ENCODE measurements at places on chromosomes 3 and 15.

DNA sequence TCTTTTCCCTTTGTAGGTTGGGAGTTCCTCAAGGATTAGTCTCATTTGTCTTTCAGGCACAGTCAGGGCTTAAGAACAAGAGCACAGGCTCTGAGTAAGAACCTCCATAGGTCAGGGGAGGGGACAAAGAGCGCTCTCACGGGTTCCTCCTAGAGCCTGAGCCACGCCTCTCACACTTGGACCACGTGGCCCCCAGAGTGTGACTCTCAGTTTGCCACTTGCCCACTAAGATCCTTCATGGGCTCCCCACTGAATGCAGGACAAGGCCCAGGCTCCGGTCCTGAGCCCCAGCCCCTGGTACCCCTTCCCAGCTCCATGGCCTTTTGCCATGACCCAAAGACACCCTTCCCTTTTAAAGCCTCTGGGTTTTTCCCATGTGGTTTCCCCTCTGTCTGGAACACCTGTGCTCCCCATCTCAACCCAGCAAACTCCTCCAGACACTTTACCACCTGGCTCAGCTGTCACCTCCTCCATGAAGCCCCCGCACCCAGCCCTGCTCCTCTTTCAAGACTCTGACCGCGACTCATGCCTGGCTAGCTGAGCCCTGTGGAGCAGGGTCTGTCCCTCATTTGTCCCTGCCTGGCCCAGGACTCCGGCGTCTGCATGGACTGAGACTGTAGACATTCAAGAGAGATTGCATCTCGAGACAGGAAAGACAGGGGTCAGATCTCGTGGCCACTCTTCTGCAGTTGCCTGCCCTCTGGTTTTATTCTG is 32.7 kb downstream of the IQSEC1 start:
- DNase-seq, result no peak

DNA sequence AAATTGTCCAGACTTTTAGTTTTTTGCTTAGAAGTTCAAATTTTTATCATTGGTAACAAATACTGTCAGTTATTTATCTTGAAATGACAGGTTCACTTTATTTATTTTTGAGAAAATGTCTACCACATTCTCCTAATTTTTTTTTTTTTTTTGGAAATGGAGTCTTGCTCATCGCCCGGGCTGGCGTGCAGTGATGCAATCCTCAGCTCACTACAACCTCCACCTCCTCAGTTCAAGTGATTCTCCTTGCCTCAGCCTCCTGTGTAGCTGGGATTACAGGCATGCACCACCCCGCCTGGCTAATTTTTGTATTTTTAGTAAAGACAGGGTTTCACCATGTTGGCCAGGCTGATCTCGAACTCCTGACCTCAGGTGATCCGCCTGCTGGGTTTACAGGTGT is 16.1 kb upstream of the EBLN2 start:
- DNase-seq, result no peak

GRCh38 chr15:78046796-78047341 is 30.6 kb downstream of the TBC1D2B start:
- peak; percentile 74 for DNase-seq

- DNase-seq, result no peak
Observed at GRCh38 chr3:45181496-45181895, 35.3 kb upstream of the CDCP1 start.

GRCh38 chr3:109685084-109686079 is 348.0 kb upstream of the DPPA4 start:
- no peak for DNase-seq

DNA sequence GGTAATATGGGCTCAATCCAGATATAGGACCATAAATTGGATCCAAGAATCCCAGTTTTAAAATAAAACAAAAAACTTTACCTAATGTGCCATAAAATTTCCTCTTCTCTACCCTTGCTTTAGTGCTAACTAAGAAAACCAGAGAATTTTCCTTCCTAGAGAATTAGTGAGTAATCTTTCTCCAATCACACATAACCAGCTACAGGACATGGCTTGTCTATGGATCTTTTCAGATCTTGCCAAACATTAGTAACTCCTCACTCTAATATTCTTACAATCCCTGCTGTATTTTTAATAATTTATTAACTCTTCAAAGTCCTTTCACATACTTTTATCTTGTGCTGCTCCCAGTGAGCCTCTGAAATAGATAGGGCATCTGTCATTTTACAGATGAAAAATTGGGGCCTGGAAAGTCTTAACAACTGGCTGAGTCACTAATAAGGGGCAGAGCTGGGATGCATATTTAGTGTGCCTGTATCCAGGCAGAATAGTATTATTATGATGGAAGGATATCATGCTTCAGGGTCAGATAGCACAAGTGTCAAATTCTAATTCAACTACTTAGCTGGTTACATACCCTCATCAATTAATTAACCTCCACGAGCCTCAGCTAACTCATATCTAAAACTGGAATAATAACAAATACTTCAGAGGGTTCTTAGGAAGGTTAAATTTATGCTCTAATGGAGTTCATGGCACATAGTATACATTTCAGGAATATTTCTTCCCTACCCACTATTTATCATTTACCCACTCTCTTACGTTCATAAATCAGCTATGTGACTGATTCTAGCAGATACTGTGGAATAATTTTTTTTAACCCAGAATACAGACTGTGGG is 5.6 kb downstream of the ZBED2 start:
- no peak for DNase-seq

- no peak for DNase-seq
Observed at GRCh38 chr3:129622226-129622874, 15.9 kb upstream of the PLXND1 start.

DNA sequence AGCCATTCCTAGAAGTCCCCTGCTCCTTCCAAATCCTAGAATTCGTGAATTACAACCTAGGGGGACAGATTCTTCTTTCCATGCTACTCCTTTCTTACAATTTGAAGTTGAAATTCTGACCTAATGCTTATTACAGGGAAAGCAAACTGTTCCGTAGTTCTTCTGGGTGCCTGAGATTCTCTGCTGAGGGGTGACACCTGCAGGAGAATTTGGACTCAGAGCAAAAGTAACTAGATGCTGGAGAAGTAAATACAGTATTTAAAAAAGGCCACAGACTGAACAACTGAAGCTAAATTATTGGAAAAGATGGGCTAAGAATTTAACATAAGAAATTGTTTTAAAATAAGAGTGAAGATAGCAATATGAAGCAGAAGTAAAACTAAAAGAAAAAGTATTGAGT is 37.9 kb downstream of the ACAD9 start:
- peak; percentile 8 for DNase-seq

- no peak for DNase-seq
Observed at GRCh38 chr3:127775398-127776109, 46.8 kb downstream of the MGLL start.

DNA sequence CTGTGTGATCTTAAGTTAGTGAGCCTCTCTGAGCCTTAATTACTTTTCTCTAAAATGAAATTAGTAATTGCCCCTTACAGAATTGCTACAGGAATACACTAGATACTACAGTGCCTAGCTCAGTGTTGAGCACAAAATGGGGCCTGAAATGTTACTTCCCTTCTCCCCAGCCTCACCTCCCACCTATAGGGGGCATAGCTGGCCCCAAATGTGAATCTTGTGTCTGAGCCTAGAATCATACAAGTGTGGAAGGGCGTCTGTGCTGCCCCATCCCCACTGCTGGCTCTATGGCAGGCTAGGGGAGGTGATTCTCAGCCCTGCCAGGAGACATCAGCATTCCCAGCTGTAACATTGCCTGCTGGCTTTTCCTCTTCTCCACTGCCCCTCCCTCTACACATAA is 42.7 kb downstream of the IFT122 start:
- DNase-seq, result peak; percentile 22

DNA sequence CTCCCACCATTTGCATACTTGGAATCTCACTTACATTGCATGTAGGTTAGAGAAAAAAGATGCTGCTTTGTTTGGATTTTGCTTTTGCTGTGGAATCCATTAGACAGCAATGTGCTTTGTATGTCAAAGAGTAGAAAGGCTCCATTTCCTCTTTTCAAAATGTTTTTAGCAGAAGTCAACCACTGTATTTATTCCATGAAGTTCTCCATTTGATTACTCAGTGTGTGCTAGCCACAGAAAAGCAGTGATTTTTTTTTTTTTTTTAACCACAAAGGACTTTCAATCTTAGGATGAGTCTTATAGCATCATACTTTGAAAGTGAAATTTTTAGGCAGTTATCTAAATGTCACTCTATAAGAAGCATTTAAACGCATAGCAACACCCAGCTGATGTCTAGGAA is 285.0 kb upstream of the ADAMTS9 start:
- DNase-seq, result no peak

DNA sequence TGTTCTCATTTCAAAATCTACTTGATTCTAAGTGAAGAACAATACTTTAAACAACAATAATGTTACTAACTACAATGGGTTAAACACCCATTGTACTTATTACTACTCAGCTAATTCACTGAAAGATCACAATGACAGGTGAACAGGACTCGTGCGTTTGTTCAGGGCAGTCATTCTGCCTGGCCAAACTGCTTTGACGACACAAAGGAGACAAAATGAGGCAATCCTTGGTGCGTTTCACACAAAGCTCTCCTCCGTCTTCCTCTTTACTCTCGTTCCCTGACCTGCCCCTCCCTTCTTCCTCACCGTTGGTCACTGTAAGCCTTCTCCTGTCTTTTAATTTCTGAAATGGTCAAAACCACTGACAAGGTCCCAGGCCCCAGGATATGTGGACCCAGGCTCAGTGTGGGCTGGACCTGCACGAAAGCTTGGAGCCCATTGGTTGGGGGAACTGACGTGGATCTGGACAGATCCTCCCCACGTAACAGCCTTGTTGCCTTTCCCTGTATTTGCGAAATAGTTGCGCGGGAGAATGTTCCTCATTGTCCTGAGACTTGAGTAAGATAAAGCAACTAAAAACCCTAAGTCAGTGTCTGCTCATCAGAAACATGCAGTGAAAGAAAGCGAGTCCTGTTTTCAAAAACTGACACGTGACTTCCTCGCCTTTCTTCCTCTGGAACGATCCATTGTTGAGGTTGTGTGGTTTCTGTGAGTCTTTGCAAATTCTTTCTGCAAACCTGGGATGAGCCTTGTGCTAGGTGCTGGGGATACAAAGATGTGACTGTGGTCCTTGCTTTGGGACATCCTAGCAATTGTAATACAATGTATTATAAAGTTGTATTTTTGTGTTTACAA is 147.1 kb upstream of the RGMA start:
- no peak for DNase-seq

- no peak for DNase-seq
Observed at GRCh38 chr3:197438906-197439305, 116.9 kb downstream of the BDH1 start.

- no peak for DNase-seq
Observed at GRCh38 chr3:122602011-122602710, 24.7 kb downstream of the PARP15 start.

- no peak for DNase-seq
Observed at GRCh38 chr3:20288050-20288449, 102.0 kb upstream of the SGO1 start.

DNA sequence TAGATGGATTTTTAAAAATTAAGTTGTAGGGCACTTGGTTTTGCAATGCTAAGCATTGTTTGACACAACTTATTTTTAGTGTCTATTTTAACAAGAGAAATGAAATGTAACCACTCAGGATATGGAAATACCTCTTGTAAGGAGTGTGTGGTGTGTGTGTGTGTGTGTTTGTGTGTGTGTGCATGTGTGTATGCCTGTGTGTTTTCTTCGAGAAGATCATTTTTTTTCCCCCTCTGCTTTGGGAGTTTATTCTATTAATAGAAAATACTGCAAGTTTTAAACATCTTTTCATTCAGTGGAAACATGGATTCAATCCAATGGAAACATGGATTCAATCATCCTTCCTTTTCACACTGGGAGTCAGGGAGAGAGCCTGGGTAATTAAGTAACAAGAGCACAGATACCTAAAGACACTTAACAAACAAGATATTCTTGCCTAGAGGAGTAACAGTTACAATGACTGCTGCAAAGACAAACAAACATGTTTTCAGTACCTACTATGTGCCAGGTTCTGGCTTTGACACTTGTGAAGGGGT is 567.2 kb upstream of the TBL1XR1 start:
- DNase-seq, result no peak

DNA sequence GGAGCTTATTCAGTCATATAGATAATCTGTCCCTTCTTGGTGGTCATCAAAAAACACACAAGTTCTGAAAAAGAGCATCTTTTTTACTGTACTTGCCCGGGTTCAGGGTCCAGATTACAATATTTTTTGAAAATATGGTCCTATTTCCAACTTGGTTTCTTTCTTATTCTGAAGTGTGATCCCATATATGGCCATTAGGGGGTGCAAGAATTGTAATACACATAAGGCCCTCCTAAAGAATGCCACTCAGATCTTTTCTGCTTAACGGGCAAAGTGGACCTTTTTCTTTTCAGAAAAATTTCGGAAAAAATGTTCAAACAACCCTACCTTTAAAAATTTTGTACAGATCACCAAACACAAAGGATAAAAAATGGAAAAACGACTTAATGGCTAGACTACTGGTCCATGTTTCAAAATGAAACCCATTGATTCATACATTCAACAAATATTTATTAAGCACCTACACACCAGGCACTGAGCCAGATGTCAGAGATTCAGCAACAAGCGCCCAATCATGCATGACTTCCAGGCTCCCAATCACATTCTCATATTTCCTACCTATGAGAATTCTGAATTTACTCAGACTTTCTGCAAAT is 102.0 kb upstream of the MYRIP start:
- DNase-seq, result no peak

DNA sequence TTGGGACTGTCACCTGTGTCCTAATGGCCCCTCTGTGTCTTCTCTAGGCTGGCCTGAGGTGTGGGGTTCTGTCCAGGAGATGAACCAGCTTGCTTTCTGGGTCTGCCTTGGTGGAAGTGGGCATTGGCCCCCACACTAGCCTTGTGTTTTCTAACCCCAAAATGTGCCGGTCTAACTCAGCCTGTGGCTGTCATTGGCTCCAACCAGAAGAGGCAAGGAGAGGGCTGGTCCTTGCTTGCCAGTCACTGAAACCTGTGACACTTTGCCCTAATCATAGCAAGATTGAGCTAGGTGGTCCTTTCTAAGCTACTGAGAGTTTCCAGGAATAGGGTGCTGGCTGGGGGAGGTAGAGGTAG is 2.2 kb downstream of the C15orf39 start:
- DNase-seq, result no peak

- peak; percentile 70 for DNase-seq
Observed at GRCh38 chr15:38440353-38441129, 13.4 kb upstream of the FAM98B start.

GRCh38 chr3:75188962-75189361 is 475.2 kb upstream of the FRG2C start:
- DNase-seq, result no peak

DNA sequence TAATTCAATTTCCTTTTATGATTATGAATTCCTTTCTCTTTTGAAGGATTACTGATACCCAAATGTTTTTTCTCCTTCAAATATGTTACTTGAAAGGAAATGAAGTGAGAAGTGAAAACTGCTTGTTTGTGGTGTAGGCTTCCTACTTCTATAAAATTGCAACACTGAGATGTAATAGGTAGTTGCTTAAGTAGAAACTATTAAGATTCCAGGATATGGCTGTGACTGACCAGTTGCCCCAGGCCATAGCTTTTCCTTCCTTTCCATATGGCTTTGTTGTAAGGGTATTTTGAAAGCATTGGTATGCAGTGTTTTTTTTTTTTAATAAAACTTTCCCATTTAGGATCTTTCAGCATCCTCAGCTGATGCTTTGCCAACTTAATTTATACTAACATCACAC is 28.5 kb downstream of the DNAJC13 start:
- no peak for DNase-seq
